ENCODE measurements at places on chromosomes 1 and 21.

DNA sequence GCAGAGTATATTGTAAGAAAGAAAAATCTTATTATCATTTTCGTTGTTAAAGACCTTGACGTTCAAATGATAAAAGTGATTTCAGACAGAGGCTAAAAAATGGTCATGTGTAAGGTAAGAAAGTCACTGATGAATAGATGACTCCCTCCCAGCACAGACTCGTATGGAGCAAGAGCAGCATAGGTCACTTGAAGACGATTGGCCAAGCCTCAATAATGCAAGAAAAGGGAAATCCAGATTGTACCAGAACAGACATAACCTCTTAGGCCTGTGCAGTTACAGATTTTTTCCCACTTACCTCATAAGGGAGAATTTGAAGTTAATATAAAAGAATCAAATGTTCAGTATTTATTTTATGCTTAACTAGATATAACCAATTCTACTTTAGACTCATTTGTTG lies 16.3 kb upstream of the OLFML2B start:
- no peak for DNase-seq

- DNase-seq: no peak
Measured at GRCh38 chr1:12315146-12315545, 85.3 kb downstream of the VPS13D start.

DNA sequence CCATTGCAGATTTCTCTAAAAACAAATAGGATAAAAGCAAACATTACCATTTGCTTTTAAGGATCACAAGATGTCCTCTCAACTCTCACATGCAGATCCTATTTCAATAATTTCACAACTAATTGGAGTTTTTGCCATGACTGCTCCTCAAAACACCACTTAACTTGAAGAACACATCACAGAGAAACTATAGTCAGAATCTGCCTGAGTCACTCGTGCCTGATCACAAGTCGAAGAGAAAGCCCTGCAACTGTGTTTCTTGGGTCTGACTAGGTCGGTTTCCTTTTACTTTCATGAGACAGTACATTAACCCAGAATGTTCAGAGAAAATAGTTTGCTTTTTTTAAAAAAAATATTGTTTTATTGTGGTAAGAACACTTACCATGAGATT lies 46.3 kb upstream of the SMYD2 start:
- DNase-seq: no peak

- no peak for DNase-seq
Measured at GRCh38 chr21:33374080-33374449, 29.1 kb upstream of the IFNGR2 start.

- DNase-seq: no peak
Measured at GRCh38 chr1:40648200-40648599, 17.3 kb downstream of the RIMS3 start.

DNA sequence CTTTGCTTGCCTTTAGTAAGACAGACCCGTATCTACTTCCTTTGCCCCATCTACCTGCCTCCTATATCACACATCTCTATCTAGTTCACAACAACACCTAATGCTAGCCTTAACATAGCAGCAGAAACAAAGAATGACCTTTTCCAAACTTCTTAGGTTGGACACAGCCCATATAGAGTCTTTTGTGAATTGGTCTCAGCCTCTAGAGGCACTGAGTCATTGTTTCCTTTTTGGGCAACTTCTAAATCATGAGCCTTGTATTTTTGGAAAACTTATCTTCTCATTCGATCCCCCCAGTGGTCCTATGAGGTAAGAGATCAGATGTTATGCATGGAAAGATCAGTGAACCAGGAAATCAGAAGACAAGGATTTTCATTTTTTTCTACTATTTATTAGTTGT lies 679.4 kb upstream of the USP24 start:
- no peak for DNase-seq

GRCh38 chr1:14135070-14135469 lies 435.1 kb downstream of the PRDM2 start:
- no peak for DNase-seq

All from activated T-cell treated with anti-CD3 and anti-CD28 coated beads for 1 hour (primary cell).